ENCODE measurements at places on chromosomes 13 and 19.

GRCh38 chr19:47305309-47305751, 4.3 kb upstream of the C5AR1 start:
- DNase-seq: peak; percentile 53

- DNase-seq: no peak
These were observed 110.4 kb upstream of the MBNL2 start for GRCh38 chr13:97111756-97112155.

DNA sequence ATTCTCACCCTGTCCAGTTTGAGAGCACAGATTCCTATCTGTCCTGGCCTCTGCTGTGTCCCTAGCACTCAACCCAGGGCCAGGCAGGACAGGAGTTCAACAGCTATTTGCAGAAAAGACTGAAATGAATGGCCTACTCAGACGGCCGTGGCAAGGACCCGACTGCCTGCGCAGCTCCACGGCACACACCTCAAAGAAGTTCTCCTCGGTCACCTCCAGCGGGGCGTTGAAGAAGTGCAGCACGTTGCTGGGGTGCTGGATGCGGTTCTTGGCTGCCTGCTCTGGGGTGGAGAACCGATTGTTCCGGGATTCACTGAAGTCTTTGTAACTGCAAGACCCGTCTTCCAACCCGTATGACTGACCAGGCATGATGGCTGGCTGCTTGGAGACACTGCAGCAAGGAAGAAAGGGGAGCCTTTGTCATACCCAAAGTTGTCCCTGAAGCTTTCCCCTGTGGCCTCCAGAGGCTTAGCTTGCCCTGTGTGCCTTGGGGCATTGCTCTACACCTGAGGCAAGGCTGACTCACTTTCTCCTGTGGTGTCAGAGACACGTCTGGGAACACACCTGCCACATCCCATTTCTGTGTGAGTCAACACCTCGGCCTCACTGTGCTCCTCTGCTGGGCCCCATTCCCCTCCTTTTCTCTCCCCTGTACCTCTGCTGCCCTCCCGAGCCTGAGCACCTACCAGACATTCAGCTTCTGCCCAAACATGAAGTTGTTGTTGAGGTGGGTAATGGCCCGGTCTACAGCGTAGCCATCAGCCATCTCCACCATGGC, 6.8 kb upstream of the ECH1 start:
- DNase-seq: no peak

DNA sequence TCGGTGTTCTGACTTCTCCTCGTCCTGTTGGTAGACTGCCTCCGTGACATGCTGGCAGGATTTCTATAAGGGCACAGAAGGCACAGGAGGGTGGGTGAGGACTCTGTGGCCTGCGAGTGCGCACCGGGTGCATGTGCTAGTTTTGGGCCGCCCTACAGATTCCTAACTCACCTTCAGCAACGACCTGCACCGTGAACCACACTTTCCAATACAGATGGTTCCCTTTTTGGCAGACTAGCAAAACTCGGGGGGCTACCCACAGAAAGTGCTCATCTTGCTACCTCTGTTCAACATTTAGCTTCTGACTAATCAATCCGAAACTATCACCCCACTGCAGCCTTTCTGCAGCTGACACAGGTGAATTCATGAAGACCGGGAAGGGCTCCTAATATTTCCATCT, 14.1 kb upstream of the AMER2 start:
- no peak for DNase-seq

DNA sequence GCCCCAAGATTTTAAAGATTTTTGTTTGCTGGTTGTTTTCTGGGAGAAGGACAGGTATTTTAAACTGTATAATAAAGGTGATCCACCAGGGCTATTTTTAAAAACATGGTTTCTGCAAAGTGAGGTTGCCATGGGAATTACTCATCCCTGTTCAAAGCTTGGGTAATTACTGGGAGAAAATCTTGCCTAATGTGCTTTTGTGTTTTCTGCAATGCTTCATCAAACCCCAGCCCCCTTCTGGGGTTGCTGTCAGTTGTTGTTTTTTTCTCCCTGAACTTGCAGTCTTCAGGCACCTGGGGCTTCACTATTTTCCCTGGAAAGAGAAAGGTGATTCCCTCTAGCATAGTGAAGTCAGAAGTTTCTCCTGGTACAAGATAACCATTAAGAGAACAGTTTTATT, 277.2 kb downstream of the NALCN start:
- no peak for DNase-seq

DNA sequence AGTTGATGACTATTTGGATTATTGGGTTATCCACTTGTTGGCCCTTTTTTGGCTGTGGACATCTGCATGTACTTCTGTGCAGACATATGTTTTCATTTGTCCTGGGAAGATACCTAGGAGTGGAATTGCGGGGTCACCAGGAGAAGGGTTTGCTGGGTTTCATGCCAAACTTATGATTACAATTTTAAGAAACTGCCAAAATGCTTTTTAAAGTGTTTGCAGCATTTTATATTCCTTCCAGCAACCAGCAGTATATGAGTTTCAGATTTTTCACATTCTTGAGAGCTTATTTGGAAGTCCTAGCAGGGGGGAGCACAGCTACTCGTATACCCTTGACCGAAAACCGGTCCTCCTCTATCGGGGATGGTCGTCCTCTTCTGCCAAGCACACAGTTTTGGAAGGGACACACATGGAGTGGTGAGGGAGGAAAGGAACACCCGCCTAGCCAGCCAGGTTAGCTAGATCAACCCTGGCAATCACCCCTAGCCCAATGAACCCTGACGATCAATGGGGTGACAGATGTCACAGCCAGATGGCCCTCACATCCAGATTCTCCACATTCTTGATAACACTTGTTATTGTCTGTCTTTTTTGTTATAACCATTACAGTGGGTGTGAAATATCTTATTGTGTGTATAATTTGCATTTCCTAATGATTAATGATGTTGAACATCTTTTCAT, 26.7 kb upstream of the RNF113B start:
- no peak for DNase-seq

Measured in mucosa of gallbladder (tissue), 1 donor.